Kidney tubule cell (primary cell): ENCODE measurements at places on chromosomes 13 and 19.
A peak's percentile ranks its signal among the peaks of the same experiment; 100 is the strongest.

- no peak for DNase-seq
These were observed 85.0 kb downstream of the DOCK9 start for GRCh38 chr13:98892821-98893220.

DNA sequence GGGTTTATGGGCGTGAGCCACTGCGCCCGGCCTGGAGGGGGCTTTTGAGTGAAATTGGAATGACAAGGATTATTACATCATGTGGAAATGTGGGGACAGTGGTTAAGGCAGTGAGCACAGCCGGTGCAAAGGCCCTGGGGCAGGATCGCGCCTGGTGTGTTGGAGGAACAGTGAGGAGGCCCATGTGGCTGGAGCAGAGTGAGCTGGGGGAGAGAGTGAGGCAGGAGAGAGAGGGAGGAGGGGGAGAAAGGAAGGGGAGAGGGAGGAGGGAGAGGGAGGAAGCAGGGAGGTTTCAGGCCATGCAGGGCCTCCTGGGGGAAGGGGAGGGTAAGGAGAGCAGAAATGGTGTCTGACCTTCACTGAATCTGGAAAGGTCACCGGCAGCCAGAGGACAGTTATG is 11.3 kb upstream of the CELF5 start:
- no peak for DNase-seq

DNA sequence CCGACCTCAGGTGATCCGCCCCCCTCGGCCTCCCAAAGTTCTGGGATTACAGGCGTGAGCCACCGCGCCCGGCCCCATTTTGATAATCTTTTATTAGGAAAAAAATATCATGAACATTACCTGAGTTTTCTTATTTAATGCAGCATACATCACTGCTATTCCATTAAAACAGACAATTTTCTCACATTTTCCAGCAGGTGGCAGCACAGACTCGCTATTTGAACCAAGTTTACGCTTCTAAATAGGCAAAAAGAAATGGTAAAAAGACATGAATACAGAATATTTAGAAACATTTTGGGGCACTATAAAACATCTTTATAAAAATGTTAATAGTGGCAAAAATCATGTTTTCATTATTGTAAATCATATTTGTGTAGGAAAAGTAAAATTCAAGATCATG is 903.1 kb downstream of the SLITRK6 start:
- peak; percentile 51 for DNase-seq

DNA sequence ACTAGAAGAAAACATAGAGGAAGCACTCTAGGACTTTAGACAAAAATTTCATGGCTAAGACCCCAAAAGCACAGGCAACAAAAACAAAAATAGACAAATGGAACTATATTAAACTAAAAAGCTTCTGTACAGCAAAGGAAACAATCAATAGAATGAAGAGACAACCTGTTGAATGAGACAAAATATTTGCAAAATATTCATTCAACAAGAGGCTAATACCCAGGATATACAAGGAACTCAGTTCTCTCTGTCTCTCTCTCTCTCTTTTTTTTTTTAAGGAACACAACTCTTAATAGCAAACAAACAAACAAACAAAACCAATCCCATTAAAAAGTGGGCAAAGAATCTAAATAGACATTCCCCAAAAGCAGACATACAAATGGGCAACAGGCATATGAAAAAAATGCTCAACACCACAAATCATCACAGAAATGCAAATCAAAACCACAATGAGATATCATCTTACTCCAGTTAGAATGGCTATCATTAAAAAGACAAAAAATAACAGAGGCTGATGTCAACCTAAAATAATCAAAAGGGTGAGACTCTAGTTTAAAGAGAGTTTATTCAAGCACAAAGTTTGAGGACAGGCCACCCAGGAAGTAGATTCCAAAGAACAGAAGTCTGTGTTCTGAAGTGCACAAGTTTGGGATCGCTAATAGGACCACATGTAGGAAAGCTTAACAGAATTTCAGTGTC is 27.1 kb upstream of the SLC7A9 start:
- DNase-seq = no peak

DNA sequence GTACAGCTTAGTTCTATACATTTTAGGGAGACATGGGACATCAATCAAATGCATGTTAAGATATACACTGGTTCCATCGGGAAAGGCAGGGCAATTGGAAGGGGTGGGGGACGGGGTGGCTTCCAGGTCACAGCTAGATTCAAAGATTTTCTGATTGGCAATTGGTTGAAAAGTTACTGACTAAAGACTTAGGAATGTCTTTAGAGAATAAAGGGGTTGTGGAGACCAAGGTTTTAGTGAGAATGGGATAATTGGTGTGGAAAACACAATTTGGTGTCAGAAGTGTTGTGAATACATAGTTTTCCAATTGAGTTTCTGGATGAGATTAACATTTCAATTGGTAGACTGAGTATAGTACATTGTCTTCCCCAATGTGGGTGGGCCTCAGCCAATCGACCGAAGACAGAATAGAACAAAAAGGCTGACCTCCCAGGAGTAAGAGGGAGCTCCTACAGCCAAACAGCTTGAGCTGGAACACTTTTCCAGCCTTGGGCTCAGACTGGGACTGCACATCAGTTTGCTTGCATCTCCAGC is 988 bp upstream of the CCDC169 start:
- peak; percentile 6 for DNase-seq

- peak; percentile 63 for DNase-seq
These were observed 162.3 kb downstream of the KLF5 start for GRCh38 chr13:73220966-73221720.

- no peak for DNase-seq
These were observed 988.6 kb downstream of the PCDH17 start for GRCh38 chr13:58620176-58620575.

DNA sequence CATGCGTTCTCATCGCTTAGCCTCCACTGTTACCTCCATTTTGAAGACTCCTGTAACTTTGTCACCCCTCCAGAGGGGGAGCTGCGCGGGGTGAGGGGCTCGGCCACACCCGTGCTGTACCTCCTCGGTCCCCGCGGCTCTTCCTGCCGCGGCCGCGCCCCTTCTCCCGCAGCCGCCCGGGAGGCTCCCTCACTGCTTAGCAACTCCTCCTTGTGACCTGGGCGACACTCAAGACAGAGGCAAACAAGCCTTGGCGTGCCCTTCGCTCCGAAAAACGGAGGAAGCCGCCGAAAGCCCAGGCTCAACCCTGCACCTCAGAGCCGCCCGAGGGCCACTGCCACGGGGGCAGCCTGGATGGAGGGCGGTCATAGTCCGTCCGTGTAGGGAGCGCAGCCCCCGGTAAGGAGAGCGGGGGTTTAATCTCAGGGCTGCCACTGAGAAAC is 494.3 kb downstream of the FOXO1 start:
- DNase-seq = no peak

DNA sequence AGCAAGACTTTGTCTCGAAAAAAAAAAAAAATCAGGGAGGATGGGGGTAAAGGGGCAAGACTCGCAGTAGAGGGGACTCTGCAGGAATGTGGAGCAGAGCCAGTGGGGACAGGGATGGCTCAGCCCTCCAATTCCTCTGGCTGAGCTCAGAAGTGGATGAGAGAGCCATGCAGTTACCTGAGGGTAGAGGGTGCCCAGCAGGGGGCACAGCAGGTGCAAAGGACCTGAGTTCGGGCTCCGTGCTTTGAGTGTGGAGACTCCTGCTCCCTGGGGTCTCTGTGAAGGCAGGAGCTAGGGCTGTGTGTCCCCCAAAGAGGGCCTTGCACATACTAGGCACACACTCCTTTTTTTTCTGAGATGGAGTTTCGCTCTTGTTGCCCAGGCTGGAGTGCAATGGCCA is 7.7 kb downstream of the DOCK6 start:
- DNase-seq = no peak

DNA sequence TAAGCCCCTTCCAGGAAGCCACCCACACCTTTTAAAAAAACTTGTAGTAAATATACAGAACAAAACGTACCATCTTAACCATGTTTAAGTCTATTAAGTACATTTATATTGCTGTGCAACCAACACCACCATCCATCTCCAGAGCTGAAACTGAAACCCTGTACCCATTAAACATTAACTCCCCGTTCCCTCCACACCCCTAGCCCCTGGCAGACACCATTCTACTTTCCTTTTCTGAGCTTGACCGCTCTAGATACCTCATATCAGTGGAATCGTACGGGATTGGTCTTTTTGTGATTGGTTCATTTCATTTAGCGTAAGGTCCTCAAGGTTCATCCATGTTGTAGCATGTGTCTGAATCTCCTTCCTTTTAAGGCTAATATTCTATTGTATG is 13.0 kb upstream of the SPATA13 start:
- DNase-seq = peak; percentile 69

DNA sequence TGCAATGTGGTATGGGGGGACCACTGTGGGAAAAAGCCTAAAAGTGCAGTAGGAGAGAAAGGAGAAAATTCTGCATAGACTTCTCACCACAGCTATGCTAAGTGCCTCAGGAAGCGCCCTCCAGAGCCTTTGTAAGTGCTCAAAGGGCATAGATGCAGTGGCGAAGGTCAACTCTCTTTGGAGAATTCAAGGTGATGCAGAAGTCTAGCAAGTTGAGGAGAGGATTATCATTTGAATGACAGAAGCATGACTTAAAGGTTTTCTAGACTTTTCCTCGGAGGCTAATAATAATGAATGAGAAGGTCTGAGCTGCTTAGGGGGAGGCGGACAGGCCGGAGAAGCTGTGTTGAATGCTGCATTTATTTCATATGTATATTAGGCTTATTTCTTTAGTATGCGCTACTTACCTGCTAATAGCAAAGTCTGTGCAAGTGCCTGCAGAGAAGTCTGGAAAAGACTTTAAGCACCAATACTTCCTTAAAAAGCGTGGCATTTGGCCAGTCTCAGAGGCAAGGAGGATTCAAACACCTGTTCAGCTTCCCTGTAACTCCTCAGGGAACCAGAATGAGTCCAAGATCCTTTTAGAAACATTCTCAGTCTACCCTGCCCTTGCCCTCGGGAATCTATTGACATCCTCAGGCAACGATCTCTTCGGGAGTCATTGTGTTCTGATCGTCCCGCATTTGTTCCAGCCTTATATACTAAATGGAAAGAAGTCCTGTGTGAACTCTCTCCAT is 56.2 kb downstream of the FLT1 start:
- no peak for DNase-seq

GRCh38 chr13:50847501-50847900 is 4.0 kb upstream of the DLEU7 start:
- no peak for DNase-seq

- DNase-seq = no peak
These were observed 18.3 kb downstream of the NCLN start for GRCh38 chr19:3203805-3204645.

GRCh38 chr19:54364775-54365257 is at the start of gene LAIR1:
Gene LAIR1 (minus strand): TSS chr19:54364931. CDS start chr19:54364804, 127 bp downstream.
- DNase-seq = no peak

DNA sequence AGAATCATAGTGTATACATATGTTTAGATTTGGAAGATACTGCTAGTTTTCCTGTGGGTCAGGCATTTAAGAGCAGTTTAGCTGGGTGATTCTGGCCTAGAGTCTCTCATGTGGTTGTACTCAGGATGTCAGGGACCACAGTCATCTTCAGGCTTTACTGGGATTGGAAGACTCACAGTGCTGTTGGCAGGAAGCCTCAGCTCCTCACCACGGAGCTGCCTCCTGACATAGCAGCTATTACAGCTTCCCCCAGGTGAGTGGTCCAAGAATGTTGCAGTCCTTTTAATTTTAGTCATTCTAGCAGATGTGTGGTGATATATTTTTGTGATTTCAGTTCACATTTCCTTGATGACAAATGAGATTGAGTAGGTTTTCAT is 16.9 kb upstream of the GPR18 start:
- DNase-seq = peak; percentile 84

- no peak for DNase-seq
These were observed 39.4 kb downstream of the IER2 start for GRCh38 chr19:13189600-13189999.

DNA sequence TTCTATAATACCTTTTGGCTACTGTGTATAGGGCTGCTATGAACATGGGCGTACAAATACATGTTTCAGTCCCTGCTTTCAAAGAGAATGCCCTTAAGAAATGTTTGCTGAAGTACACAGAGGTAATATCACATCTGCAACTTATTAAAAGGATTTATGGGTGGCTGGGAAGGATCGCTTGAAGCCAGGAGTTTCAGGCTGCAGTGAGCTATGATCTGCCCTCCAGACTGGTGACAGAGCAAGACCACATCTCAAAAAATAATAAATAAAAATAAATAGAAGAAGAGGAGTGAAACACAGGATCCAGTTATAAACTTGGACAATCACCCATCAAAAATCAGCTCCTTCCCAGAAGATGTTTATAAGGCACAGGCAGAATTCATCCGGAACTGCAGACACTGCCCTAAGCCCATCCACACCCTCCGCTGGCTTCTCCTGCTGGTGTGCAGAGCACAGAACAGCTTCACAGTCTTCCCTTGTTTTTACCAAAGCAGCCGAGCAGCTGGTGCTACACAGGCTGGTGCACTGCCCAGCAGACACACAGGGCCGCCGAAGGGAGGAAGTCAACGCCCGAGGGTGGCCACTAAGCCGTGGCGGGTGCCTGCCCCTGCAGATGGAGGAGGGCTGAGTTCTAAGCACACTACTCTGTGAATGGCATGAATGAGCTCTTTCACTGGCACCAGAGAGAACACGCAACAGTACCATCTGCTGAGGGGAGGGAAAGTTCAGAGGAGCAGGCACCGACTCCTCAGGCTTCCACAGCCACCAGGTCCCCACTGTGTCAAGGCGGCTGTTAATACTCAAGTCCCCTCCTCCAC is 44.0 kb downstream of the BRD4 start:
- DNase-seq = peak; percentile 61

GRCh38 chr19:31338069-31338776 is 11.0 kb downstream of the TSHZ3 start:
- DNase-seq = peak; percentile 13

DNA sequence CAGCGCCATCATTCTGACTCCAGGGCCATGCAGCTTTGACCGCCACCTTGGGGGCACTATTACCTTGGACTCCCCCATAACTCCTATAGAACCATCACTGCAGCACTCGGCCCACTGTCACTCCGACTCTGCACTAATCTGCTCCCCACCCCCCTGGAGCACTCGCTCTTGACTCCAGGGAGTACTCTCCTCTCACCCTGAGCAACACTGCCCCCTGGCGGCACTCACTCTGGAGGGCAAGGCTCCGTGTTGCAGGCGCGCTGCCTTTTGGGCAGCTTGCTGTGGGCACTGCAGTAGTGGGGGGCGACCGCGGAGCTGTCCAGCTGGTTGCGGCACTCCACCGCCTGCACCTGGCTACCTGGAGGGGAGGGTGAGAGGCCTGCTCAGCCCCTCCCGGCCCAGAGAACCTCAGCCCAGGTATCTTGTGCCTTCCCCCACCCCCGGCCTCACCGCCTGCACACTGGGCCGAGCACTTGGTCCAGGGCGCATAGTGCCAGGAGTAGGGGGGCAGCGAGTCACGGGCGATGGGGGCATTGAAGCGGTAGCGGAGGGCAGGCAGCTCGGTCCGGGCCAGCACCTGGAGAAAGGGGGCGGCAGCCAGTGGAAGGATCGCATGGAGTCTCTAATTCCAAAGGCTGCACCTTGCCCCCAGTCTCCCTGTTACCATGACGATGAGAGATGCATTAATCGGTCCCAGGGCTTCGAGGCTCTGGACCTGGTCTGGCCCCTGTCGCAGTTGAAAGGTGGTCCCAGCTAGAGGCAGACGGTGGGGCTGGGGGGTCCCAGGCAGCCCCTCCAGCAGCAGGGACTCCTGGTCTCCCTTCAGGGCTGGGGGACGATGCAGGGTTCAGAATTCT is 8.9 kb upstream of the MYO1F start:
- no peak for DNase-seq
